ENCODE measurements at places on chromosomes 7 and 10. TPM values are rescaled to one million over a fixed set of nuclear protein-coding genes. Genes with fewer than 3 reads are reported as not detected.

DNA sequence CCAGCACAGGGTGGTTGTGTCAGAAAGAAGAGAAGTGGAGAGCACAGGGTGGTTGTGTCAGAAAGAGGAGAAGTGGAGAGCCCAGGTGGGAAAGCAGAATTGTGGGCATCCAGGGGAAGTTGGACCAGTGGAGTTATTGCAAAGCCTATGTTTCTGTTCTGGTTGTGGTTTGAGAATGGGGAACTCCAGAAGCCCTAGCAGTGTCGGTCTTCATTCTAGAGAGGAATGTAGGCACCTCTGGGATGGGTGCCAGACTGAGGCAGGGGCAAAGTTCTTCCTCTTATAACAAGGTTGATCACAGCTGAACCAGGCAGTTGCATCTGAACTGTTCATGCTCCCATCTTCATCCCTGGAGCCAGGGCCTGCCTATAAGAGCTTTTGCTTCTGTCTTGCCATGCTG lies 954 bp downstream of the FSCN3 start:
- no peak for DNase-seq

DNA sequence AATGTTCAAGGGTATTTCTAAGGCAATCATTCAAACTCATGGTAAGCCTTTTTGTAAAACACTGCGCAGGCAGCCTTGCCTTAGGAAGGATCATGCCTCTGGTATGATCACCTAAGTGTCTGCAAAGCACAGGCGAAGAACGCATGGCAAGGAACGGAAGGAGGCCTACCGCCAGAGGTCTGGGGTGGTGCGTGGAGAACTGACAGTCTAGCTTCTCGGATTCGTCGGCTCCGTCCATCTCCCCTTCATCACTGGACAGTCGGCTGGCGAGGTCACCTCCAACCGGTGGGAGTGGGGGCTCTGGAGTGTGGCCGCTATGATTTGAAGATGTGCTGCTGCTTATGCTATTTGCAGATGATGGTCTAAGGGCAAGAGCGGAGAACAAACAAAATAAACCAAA lies 42.6 kb upstream of the EFCAB10 start:
- DNase-seq, result no peak

- DNase-seq, result no peak
These were observed 9.4 kb upstream of the ZNF467 start for GRCh38 chr7:149782682-149783345.

DNA sequence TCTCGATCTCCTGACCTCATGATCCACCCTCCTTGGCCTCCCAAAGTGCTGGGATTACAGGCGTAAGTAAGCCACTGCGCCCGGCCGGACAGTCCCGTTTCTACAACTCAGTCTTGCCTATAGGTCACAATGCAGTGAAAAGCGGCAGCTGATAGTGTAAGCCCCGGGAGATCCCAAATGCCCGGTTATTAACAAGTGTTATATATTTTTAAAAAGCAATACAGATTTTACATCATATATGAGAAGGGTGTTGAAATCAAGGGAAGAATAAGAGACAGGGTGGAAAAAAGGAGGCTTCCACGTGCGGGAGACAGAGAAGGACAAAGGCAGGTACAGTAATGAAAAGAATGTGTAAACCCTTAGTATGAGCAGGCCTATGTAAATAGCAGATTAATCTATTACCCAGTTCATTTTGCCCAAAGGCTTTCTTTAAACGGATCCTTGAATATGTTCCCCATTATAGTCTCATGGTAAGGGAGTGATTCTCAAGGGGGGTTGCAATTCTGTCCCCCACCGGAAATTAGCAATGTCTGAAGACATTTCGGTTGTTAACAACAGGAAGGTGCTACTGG lies 170.8 kb downstream of the PDE1C start:
- DNase-seq, result no peak

GRCh38 chr7:46164629-46165028 lies 243.6 kb upstream of the IGFBP3 start:
- DNase-seq, result no peak

DNA sequence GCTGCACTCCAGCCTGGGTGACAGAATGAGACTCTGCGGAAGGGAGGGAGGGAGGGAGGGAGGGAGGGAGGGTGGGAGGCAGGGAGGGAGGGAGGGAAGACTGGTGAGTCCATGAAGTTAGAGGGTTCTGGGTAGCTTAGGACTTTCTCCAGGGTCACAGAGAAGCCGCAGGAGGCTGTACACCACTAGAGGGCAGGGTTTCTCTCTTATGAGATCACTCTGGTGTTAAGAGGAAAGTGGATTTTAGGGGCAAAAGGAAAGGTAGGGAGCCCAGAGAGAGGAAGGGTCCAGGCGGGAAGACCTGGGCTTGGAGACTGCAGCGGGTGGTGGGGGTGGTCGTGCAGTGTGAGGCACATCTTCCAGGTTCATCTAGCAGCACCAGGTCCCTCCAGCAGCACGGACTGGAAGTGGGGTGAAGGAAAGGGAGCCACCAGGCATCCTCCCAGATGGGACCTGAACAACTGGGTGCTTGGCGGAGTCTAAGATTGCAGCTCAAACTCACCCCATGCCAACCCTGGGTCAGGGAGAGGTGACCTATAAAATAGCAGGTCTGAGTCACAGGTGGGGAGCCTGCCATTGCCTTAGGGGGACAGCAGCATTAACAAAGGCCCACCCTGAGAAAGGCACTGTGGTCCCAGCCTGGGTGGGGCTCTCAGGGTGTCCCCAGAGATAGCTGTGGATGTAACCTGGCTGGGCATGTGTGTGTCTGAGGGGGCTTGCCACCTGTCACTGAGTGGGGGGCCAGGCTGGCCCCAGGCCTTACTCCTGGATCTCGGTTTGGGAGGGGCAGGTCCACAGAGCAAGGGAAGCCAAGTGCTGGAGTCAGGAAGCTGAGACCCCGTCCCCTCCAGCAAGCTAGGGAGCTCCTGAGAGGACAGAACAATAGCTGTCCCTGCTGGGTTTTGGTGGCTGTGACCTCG lies 48.5 kb upstream of the SLC29A3 start:
- DNase-seq, result peak; percentile 78

DNA sequence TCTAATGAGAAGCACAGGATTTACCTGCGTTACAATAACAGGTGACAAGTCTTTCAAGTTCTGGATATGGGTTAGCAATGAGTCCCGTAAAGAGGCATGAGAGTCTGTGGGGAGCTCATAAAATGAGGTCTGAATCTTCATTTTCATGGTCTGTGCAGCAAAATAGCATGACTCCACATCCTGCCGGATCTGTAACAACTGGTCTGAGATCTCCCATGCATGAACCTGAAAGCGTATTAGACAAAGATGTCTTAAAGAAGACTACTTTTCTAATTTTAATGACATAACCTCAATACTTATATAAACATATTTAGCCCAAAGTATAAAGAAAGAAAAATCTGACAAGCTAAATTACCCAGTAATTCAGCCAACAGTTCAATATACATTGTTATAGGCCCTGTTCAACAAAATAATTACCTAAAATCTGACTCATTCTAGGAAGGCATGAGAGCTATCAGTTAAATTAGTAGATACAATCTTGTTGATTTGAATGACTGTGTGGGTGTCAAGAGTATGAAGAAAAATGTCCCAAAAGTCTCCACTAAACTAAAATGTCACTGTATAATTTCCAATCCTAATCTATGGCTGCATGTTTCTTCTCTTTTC lies 36.9 kb downstream of the TNPO3 start:
- DNase-seq, result no peak

DNA sequence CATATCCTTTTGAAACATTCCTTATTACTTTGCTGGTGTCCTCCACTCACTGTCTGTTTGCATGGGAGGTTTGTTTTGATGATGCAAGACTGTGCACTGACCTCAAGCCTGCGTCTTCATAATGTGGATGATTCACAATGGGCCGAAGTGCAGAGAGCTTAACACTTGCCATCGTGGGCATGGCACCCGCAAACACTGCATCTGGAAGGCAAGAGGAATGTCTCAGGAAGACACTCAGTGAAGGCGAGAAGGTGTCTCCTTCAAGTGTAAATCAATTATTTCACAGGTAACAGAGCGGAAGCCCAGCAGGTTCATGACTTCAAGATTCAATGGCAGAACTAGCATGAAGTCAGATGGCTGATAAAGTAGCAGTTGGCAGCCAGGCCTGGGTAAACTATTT lies 98.1 kb downstream of the DPY19L1 start:
- DNase-seq, result no peak

DNA sequence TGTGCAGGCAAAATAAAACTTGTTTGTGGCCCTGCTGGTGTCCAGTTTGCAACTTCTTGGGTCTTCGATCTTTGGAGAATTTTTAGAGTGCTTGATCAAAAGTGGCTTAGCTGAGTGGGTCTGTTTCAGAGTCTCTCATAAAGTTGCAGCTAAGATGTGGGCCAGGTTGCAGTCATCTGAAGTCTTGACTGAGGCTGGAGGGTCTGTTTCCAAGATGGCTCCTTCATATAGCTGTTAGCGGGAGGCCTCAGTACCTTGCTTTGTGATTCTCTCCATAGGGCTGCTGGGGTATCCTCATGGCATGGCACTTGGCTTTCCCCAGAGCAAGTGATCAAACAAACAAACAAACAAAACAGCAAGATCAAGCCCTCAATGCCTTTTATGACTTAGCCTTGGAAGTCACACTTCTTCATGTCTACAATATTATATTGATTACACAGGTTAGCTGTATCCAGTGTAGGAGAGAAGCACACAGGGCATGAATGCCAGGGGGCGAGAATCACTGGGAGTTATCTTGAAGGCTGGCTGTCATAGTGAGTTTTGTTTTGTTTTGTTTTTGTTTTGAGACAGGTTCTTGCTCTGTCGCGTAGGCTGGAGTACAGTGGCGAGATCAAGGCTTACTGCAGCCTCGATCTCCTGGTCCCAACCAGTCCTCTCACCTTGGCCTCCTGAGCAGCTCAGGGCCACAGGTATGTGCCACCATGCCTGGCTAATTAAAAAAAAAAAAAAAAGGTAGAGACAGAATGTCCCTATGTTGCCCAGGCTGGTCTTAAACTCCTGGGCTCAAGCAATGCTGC lies 10.2 kb downstream of the CYP26A1 start:
- no peak for DNase-seq

DNA sequence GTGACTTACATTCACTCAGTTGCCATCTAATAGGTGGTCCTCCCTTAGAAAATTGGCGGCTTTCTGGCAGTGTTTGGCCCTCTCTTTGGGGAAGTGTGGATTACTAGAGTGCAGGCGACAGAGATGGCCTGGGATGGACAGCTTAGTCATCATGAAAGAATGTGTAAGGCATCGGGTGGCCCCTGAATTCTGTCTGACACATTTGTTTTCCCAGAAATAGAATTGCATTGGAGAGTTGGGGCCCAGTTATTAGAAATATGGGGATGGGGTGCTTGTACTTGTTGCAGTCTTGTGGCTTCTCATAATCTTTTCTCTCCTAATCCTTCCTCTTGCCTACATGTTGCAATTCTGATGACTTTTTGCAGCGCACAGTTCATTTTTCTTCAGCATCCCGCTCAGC lies 13.8 kb downstream of the TCF7L2 start:
- DNase-seq, result no peak

GRCh38 chr10:88682491-88682890 lies 18.2 kb downstream of the LIPF start:
- no peak for DNase-seq

GRCh38 chr10:107244122-107244521 lies 79.6 kb upstream of the SORCS1 start:
- no peak for DNase-seq

- DNase-seq, result no peak
These were observed 79.3 kb upstream of the PDGFA start for GRCh38 chr7:598899-599298.

- DNase-seq, result no peak
These were observed 463.2 kb upstream of the GALNT17 start for GRCh38 chr7:70668606-70669358.

- no peak for DNase-seq
These were observed 417.9 kb upstream of the KLF6 start for GRCh38 chr10:4202938-4203337.

DNA sequence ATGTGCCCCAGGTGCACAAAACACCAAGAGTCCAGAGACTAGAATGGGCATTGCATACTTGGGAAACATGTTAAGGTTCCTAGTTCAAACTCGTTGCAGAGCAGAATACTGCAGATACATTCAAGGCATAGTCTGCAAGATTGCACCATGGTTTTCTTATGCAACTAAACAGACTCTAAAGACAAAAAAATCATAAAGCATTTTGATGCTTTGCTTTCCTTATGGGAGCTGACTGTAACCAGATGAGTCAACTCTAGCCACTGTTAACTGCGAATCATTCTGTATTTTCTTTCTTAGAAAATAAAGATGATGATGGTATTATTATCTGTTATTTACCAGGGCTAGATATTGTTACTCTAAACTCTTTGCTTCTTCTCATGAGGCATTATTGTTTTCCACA lies 19.7 kb downstream of the TRUB1 start:
- DNase-seq, result no peak

Gene ZCCHC24
- not detected for total RNA-seq

Gene CAMK1D
- total RNA-seq, result 0.15 TPM

Gene PNLIPRP3
- total RNA-seq, result not detected

Gene SLC18A3
- not detected for total RNA-seq

All from HT-29 (cell line).